ENCODE measurements at places on chromosomes 1 and 21. TPM values are rescaled to one million over a fixed set of nuclear protein-coding genes. Genes with fewer than 3 reads are reported as not detected.

TNFRSF25 gene
- 52.0 TPM for total RNA-seq

FAM72C gene
- not detected for total RNA-seq

KCNE2 gene
- total RNA-seq = 2.2 TPM

CNR2 gene
- total RNA-seq = 0.09 TPM

RABIF gene
- total RNA-seq = 5.3 TPM

PROK1 gene
- total RNA-seq = not detected

CD5L gene
- total RNA-seq = 0.27 TPM

PLA2G2E gene
- total RNA-seq = not detected

ICOSLG gene
- total RNA-seq = 5.3 TPM

CELA2A gene
- total RNA-seq = 0.94 TPM

CELA3A gene
- total RNA-seq = 2.9 TPM

CFAP74 gene
- total RNA-seq = 0.09 TPM

FCAMR gene
- not detected for total RNA-seq

ESRRG gene
- 5.8 TPM for total RNA-seq

MTARC1 gene
- total RNA-seq = 28.6 TPM

B3GALNT2 gene
- 13.0 TPM for total RNA-seq

AGPAT3 gene
- total RNA-seq = 51.8 TPM

All from sciatic nerve (tissue), 2 donors.